ENCODE measurements at places on chromosomes 4 and X. TPM values are rescaled to one million over a fixed set of nuclear protein-coding genes. Genes with fewer than 3 reads are reported as not detected.

DNA sequence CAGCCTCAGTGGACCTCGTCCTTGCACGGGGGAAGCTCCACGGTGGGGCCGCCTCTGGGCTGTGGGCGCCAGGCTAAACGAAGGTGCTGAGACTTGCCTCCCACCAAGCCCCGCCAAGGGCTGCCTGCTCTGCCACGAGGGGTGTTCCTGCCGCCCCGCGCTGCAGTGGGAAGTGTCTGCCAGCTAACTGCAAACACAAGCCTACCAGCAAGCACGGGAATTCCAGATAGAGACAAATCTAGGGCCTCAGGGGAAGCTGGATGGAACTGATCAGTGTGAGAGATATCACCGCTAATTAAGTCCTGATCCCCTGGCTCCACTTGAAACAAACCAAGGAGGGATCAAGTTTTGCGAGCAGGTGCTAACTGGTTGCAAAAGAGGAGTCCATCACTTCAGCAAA lies 181.6 kb upstream of the LEF1 start:
- DNase-seq, result no peak

The MAGEA3 gene
- not detected for total RNA-seq

- no peak for DNase-seq
Measured at GRCh38 chr4:169108303-169108702, 98.2 kb upstream of the CBR4 start.

The ATP1B4 gene
- not detected for total RNA-seq

GRCh38 chr4:104752337-104752736 lies 257.6 kb upstream of the CXXC4 start:
- no peak for DNase-seq

- no peak for DNase-seq
Measured at GRCh38 chr4:8940792-8941491, 69.3 kb upstream of the HMX1 start.

GRCh38 chr4:107721436-107722100 lies 1.5 kb upstream of the PAPSS1 start:
- no peak for DNase-seq

The UGT2B15 gene
- not detected for total RNA-seq

The GRIA3 gene
- 0.53 TPM for total RNA-seq

DNA sequence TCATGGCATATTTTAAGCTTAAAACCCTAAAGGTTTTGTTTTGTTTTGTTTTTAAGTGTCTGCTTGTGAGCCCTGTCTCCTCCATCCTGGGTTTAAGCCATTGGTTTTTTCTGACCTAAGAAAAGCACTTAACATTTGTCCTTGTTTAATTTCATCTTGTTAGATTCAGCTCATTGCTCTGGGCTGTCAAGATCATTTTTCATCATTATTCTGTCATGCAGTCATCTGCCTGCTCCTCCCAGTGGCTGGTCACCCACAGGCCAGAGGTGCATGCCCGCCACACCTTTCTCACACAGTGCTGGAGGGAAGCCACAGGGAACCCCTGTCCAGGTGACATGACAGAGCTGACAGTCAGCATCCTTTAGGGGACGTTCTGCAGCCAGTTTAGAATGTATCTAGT lies 11.7 kb upstream of the REELD1 start:
- no peak for DNase-seq

DNA sequence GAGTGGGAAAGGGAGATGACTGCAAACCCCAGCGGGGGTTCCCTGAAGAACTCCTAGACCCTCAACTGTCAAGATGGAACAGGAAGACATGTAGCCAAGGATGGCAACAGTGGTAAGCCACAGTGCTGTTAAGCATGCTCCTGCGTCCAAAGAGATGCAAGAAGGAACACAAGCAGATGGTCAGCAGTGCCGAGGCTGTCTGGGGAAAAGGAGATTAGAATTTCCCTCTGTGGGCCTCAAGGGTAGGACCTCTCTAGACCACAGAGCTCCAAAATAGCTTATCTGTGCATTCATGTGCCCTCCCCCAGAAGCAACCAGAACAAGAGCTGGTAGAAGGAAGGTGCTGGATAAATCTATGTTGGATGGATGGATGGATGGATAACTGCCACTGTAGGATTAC lies 82.0 kb upstream of the CPEB2 start:
- DNase-seq, result no peak

The TCP11X2 gene
- not detected for total RNA-seq

- no peak for DNase-seq
Measured at GRCh38 chr4:147717878-147718277, 14.0 kb upstream of the ARHGAP10 start.

GRCh38 chrX:44690129-44690528 lies 147.5 kb upstream of the FUNDC1 start:
- DNase-seq, result no peak

GRCh38 chr4:14361084-14361483 lies 641.2 kb upstream of the CPEB2 start:
- no peak for DNase-seq

The FHIP1A gene
- total RNA-seq, result 1.3 TPM

The NAT8L gene
- not detected for total RNA-seq

The SUPT20HL1 gene
- not detected for total RNA-seq

The SLC2A9 gene
- 3.8 TPM for total RNA-seq

- no peak for DNase-seq
Measured at GRCh38 chr4:22787753-22788375, 95.1 kb downstream of the GBA3 start.

The RAB41 gene
- total RNA-seq, result not detected

GRCh38 chr4:57303012-57303751 lies 193.0 kb upstream of the IGFBP7 start:
- DNase-seq, result no peak

DNA sequence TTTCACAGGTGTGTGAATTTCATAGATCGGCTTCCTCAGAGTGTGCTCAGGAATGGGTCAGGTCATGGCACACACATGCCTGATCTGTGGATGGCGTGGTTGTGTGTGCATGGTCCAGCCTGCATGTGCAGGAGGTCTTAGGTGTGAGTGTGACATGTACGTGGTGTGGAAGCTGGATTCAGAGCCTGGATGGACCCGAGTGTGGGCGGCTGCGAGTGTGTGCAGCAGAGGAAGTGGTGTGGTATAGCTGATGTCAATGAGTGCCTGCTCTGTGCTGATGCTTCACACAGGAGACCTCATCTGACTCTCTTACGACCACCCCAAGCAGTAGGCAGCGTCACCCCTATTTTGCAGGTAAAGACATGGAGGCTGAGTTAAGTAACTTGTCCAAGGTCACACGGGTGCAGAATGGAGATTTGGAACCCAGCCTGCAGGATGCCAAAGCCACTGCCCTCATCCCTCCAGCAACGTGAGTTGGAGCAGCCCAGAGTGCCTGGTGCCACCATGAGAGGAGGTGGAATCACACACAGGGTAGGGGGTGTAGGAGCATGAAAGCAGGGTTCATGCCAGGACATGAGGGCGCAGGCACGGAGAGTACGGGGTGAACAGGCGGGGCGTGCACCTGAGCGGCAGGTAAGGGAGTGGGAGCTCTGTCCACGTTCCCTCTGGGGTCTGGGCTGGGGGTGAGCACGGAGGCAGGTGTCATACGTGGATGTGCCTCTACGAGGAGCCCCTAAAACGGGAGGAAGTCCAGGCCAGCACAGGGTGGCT lies 24.2 kb upstream of the C4orf50 start:
- DNase-seq, result no peak

DNA sequence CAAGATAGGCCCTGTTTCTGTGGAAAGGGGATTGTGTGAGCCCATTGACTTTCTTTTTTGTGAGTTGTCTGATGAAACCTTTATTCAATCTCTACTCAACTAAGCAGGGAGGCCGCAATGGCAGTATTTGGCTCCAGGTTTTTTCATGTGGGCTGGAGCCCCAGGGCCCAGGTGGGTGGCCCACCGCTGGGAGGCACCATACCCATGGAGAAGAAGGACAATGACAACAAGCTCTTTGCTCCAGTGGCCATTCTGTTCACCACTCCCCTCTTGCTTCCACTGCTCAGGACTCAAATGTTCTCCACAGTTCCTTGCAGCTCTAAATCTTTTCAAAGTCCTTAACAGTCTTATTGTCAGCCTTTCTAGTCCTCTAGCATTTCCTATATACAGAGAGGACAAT lies 54.1 kb downstream of the HOPX start:
- no peak for DNase-seq

- DNase-seq, result no peak
Measured at GRCh38 chr4:186258216-186258811, 7.7 kb upstream of the F11 start.

DNA sequence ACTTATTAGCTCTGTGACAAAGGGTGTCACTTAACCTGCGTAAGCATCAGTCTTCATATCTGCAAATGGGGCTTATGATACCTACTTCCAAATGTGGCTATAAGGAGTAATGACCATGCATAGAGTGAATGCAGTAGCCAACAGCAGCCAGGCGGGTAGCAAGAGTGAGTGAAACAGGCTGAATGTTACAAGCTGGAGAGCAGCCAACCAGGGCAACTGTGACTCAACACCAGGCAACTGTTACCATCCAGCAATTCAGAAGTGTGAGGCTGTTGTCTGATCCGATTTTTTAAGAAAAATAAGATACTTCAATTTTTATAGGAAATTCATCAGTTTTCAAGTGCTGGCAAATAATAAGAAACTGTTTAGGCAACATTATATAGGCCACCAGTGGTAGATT lies 270.2 kb upstream of the TAPT1 start:
- DNase-seq, result no peak

The ITGB1BP2 gene
- 2.1 TPM for total RNA-seq

The SPINK2 gene
- not detected for total RNA-seq

The GPR119 gene
- not detected for total RNA-seq

DNA sequence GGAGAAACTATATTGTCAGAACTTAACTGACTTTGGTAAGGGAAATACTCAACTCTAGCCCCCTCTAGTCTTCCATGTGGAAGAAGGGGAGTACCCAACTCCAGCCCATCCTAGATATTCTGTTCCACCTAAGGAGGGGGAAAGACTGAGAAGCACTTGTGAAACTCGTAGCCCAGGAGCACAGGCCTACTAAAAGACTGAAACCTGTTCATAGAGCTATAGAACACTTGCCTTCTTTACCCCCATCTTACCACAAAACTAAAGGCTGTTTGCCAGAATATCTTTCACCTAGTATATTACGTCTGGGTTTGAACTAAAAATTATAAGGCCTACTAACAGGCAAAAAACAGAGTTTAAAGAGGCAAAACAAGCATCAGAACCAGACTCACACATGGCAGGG lies 15.5 kb downstream of the CLDN22 start:
- DNase-seq, result no peak

DNA sequence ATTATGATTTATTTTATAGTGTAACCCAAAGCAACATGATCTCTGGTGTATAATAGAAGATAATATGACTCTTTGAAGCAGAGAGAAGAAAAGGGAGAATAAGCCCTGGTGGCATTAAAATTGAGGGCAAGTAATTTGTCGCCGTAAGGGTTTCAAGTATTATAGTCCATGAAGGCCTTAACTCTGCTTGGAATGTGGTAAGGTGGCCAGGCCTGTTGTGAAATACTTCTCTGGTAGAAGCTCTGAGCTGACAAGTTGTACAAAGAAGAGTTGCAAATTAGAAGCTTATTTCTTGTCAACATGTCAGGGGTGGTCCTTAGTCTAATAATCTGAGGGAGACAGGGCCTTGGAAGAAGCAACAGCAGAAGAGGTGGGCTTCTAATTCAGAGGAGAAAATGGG lies 151.7 kb upstream of the HHIP start:
- no peak for DNase-seq

The ARHGAP10 gene
- total RNA-seq, result 27.0 TPM

- no peak for DNase-seq
Measured at GRCh38 chrX:3811331-3812311, 98.2 kb upstream of the PRKX start.

The S100G gene
- total RNA-seq, result not detected

Measured in glomerular endothelial cell (primary cell).